ENCODE measurements at places on chromosomes 16 and 17.
A peak's percentile ranks its signal among the peaks of the same experiment; 100 is the strongest.

GRCh38 chr16:57134982-57135381, 42.6 kb downstream of the CPNE2 start:
- DNase-seq: peak; percentile 56

- DNase-seq: no peak
Measured at GRCh38 chr16:56824331-56824730, 40.7 kb upstream of the SLC12A3 start.

- no peak for DNase-seq
Measured at GRCh38 chr17:37261286-37261685, 114.5 kb upstream of the C17orf78 start.

- no peak for DNase-seq
Measured at GRCh38 chr17:41527063-41528023, 765 bp downstream of the KRT19 start.

- DNase-seq: no peak
Measured at GRCh38 chr17:32731556-32732295, 145.2 kb downstream of the MYO1D start.

GRCh38 chr17:3197219-3197618, at the start of gene OR1A2:
Gene OR1A2, plus strand, starts transcription at chr17:3197519. Its CDS starts 0 bp downstream, at chr17:3197519.
- DNase-seq: no peak

All from activated naive CD4-positive, alpha-beta T cell treated with anti-CD3 and anti-CD28 coated beads, Interleukin-2, amount 10 ng/mL, durations not matched to agents 7 days and 5 days (primary cell).